Calu3 (cell line): ENCODE measurements at places on chromosomes 5 and 9. TPM values are rescaled to one million over a fixed set of nuclear protein-coding genes. Genes with fewer than 3 reads are reported as not detected.

The TAF11L5 gene
- not detected in 2 replicates for total RNA-seq

The SLC38A9 gene
- 30.3 and 30.5 TPM in 2 replicates for total RNA-seq

The PIP5KL1 gene
- total RNA-seq: 0.17 and 1.1 TPM in 2 replicates

The GRXCR2 gene
- total RNA-seq: not detected in 2 replicates

The MSX2 gene
- 8.4 and 10.4 TPM in 2 replicates for total RNA-seq

The DNAI1 gene
- not detected in 2 replicates for total RNA-seq

The BTNL8 gene
- not detected in 2 replicates for total RNA-seq

The BARHL1 gene
- not detected in 2 replicates for total RNA-seq

The SPINK4 gene
- total RNA-seq: not detected in 2 replicates

The ALDH1A1 gene
- total RNA-seq: 17.2 and 17.7 TPM in 2 replicates

The NAIP gene
- 9.0 and 11.4 TPM in 2 replicates for total RNA-seq

The CCNJL gene
- 13.2 and 17.4 TPM in 2 replicates for total RNA-seq

The SOWAHA gene
- 0.78 and 0.88 TPM in 2 replicates for total RNA-seq

The TMEM215 gene
- not detected in 2 replicates for total RNA-seq

The TMEM174 gene
- total RNA-seq: not detected in 2 replicates

The GTF2H2 gene
- total RNA-seq: 21.9 and 23.2 TPM in 2 replicates

The FOXD4L5 gene
- 0.59 and 0.68 TPM in 2 replicates for total RNA-seq

The LRRC19 gene
- 0.21 and 1.1 TPM in 2 replicates for total RNA-seq

The ST6GALNAC4 gene
- total RNA-seq: 11.8 and 12.8 TPM in 2 replicates

The PCDHB8 gene
- 0.21 and 0.61 TPM in 2 replicates for total RNA-seq

The VCAN gene
- 25.4 and 31.4 TPM in 2 replicates for total RNA-seq

The ACSL6 gene
- 0.24 and 0.86 TPM in 2 replicates for total RNA-seq

The LECT2 gene
- total RNA-seq: not detected in 2 replicates

The ANGPTL2 gene
- total RNA-seq: not detected in 2 replicates

The CORO2A gene
- total RNA-seq: 24.3 and 30.6 TPM in 2 replicates

The FLT4 gene
- total RNA-seq: not detected in 2 replicates

The SPINK5 gene
- 2.5 and 3.1 TPM in 2 replicates for total RNA-seq

The RASEF gene
- total RNA-seq: 38.8 and 47.7 TPM in 2 replicates

The FOXD4L4 gene
- total RNA-seq: 1.5 and 1.8 TPM in 2 replicates

The ZDHHC11B gene
- total RNA-seq: 2.2 and 3.0 TPM in 2 replicates

The SLC34A3 gene
- 0.26 and 0.34 TPM in 2 replicates for total RNA-seq

The SLCO4C1 gene
- total RNA-seq: 3.4 and 4.4 TPM in 2 replicates

The GDNF gene
- not detected in 2 replicates for total RNA-seq

The F2RL2 gene
- total RNA-seq: not detected in 2 replicates

The C5orf58 gene
- not detected in 2 replicates for total RNA-seq

The FOXD4 gene
- total RNA-seq: 1.7 and 2.4 TPM in 2 replicates

The GRM6 gene
- not detected in 2 replicates for total RNA-seq

The CNTNAP3 gene
- total RNA-seq: 6.3 and 9.3 TPM in 2 replicates

The INSYN2B gene
- total RNA-seq: not detected in 2 replicates

The LVRN gene
- total RNA-seq: 0.14 and 0.71 TPM in 2 replicates

The OGN gene
- total RNA-seq: not detected in 2 replicates

The MARCHF6 gene
- total RNA-seq: 155 and 160 TPM in 2 replicates

The HTR1A gene
- total RNA-seq: not detected in 2 replicates

The FAM78A gene
- total RNA-seq: not detected in 2 replicates

The PDGFRB gene
- total RNA-seq: not detected in 2 replicates

The MAMDC4 gene
- 3.1 and 3.6 TPM in 2 replicates for total RNA-seq

The PFN3 gene
- total RNA-seq: not detected in 2 replicates

The ACTBL2 gene
- total RNA-seq: 0.42 and 0.45 TPM in 2 replicates

The KCNV2 gene
- not detected in 2 replicates for total RNA-seq

The P4HA2 gene
- 45.1 and 51.8 TPM in 2 replicates for total RNA-seq

The IRGM gene
- total RNA-seq: not detected in 2 replicates
